HL-60 (cell line): ENCODE measurements at places on chromosomes 2 and 18.

- peak; percentile 11 for DNase-seq
These were observed 419.9 kb downstream of the TGIF1 start for GRCh38 chr18:3869848-3870247.

GRCh38 chr2:31227711-31228125, 6.2 kb upstream of the EHD3 start:
- no peak for DNase-seq

- DNase-seq = peak; percentile 35
These were observed 24.2 kb downstream of the BCL11A start for GRCh38 chr2:60529136-60529784.

DNA sequence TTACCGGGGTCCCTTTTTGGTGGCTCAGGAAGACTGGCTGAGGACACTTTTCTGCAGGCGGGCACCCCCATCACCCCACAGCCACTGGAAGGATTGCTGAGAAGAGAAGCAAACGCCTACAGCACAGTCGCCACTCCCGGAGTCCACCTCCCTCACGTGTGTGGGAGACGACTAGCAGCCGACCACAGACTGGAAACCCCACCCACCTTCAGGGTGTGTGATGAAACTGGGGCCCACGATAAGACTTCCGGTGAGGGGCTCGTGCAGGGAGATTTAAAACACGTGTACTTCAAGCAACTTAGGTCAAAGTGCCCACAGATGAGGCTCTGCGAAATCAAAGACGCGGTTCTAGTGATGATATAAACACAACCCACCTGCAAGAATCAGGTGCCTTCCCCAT, 26.3 kb downstream of the MBP start:
- DNase-seq = peak; percentile 92

DNA sequence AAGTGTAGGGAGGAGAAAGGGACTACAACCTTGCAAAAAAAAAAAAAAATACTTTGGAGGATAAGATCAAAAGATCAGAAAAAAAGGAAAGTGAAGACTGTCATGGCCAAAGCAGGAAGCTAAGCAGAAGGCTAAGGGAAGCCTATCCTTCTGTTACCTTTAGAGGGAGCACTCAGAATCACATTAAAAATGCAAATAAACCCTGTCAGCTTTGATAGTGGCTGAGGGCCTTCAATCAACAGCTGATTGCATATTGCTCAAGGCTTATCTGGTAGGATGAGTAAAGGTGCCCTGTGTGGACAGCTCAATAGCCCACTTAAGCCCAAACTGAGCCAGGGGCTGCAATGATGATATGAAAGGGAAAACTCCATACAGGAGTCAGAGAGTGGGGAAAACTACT, 1021.2 kb downstream of the LRP1B start:
- DNase-seq = no peak

DNA sequence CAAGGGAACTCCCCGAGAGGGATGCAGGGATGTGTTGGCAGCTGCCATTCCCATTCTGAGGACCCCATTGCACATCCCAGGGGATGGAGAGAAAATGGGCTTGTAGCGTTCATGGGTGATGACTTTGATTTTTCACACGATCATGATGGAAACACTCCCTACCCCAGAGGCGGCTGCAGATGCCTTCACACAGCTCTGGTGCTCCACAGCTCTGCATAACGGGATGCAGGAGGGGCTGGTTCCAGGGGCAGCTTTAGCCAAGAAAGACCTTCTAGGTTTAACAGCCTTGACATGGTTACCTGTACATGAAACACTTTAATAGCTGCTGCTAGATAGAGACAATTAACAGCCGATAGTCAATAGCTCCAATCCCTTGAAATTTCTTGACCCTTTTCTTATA, 88.7 kb downstream of the TPO start:
- DNase-seq = no peak

DNA sequence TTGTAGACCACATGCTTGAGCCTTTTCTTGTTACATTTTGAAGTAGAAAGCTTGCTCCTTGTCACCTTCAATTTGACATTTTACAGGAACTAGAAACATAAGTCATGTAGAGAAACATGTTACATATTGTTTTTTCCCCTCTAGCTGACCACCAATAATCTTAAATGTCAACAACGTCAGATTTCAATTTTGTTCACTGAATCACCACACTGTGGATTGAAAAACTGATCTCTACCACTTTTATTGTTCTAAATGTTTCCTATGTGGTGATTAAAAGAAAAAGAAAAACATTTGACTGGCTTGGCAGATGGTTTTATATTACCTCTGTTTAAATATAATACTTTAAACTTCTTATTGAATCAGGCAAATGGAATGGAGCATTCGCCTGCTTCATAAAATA, 87.7 kb downstream of the DSEL start:
- no peak for DNase-seq

DNA sequence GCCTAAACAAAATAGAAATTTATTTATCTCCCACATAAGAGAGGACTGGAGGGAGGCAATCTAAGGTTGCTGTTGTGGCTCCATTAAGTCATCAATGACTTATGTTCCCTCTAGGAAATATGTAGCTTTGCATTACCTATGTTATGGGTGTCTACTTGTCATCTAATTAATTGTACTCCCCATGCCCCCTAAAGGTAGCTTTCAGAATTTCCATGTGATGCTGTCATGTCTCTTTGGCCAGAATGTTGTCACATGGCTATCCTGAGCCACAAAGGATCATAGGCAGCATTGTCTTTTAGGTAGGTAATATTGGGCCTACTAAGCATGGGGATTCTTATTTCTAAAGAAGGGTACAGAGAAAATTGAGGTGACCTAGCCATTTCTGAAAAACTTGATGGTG, 935.6 kb upstream of the FANCL start:
- no peak for DNase-seq

DNA sequence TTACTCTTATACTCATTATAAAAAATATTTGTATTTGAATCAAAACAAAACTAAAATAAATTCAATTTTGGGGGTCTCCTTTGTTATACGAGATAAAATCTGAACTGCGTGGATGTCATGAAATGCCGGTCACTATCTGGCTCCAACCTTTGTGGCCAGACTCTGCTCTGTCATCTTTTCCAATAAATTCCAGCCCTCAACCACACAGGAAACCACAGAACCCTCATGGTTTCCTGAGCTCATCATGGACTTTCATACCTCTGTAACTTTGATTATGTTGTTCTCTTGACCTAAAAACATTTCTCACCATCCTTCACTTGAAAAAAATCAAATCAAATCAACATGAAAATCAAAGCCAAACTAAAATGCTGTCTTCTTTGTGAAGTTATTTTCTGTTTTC, 724.7 kb downstream of the METTL4 start:
- DNase-seq = no peak

DNA sequence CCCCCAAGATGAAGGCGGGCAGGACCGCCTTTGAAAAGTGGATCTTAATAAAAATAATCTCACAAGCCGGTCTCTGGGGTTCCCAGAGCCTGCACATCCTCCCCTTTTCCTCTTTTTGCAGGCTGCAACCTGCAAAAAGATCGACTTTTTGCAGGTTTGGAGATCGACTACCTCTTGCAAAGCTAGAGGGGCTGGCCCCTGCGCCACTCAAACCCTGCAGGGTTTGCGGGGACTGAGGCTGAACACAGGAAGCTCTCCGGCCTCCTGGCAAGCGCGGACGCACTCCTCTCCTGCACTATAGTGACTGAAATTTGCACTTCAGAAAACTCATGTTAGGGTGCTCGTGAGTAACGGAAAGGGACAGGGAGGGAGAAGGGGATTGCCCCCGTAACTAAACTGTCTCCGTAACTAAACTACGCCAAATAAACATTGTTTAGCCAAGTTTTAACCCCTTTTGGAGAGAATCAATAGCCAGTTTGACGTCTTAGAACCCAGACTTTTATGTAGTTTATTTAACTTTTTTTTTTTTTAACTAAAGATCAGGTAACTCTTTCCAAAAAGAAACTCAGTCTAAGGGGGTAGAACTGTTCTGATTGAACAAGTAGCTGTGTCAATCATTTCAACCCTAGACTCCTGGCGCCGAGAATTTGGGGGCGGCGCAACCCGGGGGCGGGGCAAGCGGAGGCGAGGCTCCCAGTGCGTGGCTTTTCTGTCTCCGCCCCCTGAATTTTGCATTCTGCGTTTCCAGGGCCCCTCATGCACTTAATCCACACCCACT, 2.5 kb downstream of the IGFBP5 start:
- DNase-seq = no peak
